ENCODE measurements at places on chromosomes 12 and 14.

DNA sequence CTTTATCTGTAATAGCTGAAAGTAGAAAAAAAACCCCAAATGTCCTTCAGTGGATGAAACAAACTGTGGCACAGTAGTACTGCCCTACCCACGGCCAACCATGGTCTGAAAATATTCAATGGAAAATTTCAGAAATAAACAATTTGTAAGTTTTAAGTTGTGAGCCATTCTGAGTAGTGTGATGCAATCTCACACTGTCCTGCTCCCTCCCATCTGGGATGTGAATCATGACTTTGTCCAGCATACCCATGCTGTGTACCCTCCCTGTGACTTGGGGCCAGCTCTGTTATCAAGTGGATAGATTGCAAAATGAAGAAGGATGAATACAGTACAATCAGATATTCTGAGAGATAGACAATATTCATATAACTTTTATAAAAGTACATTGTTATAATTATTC is 106.2 kb downstream of the SMOC1 start:
- DNase-seq = no peak

GRCh38 chr14:99579120-99579836 is 24.7 kb downstream of the CCDC85C start:
- no peak for DNase-seq

- DNase-seq = no peak
Observed at GRCh38 chr12:49588721-49589516, 16.5 kb downstream of the FAM186B start.

DNA sequence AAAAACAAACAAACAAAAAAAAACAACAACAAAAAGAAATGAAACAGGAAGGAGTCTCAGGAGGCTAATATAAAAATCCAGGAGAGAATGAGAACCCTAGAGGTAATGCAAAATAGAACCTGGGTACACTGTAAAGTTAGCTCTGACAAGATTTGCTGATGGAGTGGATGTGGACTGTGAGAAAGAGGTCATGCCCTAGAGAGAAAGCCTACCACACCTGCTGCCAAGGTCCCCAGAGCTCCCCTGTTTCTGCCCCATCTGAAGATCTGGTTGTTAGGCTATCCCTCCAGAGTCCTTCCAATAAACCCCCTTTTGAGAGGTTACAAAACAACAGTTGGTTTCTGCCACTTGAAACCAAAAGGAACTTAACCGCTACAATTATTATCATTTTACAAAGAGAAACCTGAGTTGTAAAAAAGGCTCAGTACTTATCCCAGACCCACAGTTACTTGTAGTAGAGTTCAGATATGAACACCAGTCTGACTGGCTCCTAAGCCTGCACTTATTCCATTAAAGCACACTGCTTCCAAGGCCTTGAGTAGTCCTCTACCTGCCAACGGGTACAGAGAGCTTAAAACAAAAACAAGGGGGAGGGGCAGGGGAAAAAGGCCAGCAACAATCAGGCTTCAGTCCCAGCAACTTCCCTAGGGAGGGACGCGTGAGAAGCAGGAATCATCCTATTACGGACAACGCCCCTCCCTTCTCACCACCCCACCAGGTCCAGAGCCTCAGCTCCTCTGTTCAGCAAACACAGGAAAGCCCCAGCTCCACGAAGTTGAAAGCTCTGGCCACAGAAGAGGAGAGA is 27.7 kb downstream of the PPP1R13B start:
- no peak for DNase-seq

DNA sequence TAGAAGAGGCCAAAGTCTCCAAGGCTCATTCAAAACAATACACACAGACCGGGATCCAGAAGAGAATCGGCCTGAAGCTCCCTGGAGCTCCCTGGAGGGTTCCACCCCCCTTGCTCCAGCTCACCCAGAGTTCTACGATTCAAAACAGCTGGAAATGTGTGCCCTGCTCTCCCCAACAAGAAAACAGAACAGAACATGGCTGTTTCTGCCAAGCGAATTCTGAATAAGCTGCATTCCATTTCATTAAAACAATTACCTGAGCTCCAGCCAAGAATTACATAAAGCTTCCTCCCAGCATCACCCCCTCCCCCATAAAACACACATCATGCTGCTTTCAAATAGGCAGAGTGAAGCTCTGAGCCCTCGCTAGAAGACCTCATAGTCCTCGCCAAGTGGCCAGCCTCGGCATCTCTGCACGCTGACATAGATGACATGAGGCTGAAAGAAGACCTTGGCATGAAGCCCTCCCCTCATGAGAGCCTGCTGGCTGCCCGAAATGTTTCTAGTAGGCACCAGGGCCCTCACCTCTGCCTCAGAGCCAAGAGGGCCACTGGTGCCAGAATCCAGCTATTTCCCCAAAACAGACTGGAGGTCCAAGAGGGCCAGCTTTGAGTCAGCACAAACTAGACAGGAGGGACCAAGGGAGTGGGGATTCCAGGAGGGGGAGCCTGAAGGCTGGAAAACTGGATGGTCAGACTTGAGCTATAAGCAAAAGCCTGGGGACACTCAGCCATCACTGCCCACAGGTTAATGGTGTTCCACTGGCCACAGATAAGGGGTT is 8.3 kb downstream of the PXN start:
- DNase-seq = peak; percentile 65

DNA sequence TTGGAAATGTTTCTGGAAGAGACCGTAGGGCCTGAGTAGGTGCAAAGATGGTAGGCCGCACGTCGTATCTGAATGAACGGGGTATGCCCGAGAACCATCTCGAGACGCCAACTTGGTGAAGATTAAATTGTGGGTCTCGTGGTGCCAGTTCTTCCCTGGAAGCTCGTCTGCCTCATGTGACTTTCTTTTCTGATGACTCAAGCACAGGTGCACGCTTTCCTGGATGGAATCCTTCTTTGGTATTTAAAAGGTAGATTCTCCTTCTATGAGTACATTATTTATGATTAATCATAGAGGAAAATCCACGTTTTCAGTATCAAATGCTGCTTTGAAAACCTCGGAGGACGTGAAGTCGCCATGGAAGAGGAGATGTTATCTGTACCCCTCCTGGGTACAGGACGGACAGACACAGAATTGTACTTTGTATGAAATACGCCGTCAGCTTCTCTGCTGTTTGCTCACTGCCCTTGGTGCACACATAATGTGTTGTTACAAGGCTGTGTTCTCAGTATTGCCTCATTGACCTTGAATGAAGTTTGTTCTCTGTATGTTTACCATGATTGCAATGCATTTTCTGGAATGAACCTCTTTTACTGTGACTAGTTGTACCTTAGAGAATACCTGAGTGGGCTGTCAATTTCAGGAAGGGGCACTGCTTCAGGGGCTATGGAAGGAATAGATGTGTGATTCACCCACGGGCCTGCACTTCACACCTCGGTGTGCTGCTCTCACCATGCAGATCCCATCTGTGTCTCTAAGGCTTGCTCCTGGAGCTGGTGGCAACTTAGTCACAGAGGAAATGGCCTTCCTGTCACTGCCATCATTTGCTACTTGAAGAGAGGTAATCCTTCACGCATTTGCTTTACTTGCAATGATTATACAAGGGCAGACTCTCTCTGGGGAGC is 137.3 kb upstream of the RTL1 start:
- no peak for DNase-seq

- DNase-seq = no peak
Observed at GRCh38 chr12:13375583-13376345, 179.2 kb downstream of the EMP1 start.

- DNase-seq = no peak
Observed at GRCh38 chr12:46360908-46361666, 11.5 kb downstream of the SLC38A2 start.

DNA sequence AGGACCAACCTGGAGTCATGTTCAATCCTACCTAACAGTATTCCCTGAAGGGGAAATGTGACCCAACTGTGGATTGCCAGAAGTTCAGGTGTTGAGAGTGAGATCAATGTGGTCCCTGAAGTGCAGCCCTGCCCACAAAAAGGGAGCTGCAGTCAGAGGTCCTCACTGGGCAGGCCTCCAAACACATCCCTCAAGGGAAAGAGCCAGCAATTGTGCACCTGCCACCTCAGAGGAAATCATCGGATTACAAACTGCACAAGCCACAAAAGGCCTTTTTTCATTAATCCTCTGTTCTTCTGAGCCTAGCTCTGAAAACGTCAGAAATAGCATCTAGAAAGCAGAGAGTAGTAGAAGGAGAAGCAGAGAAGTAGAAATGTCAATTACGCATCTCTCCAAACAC is 10.8 kb upstream of the MDM1 start:
- DNase-seq = no peak

GRCh38 chr12:115060477-115061168 is 376.6 kb upstream of the TBX3 start:
- no peak for DNase-seq

DNA sequence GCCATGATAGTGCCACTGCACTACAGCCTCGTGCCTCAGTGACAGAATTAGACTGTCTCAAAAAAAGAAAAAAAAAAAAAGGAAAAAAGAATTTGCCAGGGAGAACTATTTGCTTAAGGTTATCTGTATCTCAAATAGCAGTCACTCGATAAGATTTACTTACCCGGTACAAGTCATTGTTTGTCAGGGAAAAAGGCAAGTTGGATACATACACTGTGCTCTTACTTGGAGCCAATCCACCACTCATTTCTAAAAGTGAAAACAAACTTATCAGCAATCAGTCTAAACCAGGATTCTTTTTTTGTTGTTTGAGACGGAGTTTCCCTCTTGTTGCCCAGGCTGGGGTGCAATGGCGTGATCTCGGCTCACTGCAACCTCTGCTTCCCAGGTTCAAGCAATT is 2.0 kb downstream of the ZCRB1 start:
- DNase-seq = no peak

GRCh38 chr12:62301080-62301798 is 41.0 kb downstream of the USP15 start:
- DNase-seq = no peak

- DNase-seq = no peak
Observed at GRCh38 chr12:113893221-113893620, 72.9 kb downstream of the RBM19 start.

GRCh38 chr12:22329621-22330020 is 4.9 kb downstream of the ST8SIA1 start:
- DNase-seq = no peak

- no peak for DNase-seq
Observed at GRCh38 chr14:64200170-64200569, 94.0 kb downstream of the ESR2 start.

- no peak for DNase-seq
Observed at GRCh38 chr12:123840765-123841425, 78.8 kb downstream of the DNAH10 start.

DNA sequence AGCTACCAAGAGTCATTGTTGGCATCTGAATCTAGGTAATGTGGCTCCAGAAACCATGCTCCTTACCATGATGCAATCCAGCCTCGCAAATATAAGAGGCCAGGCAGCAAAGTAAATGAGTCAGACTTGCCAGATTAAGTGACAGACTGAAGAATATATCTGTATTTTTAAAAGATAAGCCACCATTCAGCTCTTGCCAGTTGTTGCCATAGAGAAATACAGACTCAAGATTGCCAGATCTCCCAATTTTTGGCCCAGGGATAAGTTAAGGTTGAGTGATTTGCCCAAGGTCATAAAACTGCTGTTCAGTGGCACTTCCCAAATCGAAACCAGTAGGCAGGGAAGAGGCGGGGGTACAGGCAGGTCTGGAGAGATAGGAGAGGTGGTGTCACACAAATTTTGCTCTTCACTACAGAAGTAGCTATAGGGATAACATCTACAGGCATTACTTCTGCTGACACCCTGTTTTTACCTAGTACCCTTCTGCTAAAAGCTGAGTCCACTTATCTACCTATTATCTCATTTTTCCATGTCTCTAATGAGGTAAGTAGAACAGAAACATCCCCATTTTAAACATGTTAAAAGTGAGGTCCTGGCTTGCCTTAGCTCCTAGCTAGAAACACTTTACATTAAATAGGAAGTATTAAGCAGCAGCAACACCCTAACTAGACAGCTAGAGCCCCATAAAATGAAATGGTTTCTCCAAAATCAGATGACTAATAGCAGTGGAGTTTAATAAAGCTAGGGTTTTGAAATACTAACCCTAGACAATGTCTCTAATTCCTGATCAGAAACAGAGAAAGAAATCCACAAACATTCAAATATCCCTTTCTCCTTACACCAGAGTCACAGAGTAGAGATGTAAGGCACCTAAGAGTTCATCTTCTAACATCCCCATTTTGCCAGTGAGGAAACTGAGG is 19.5 kb downstream of the DCAF5 start:
- peak; percentile 29 for DNase-seq

GRCh38 chr12:102965281-102966155 is 8.0 kb downstream of the ASCL1 start:
- no peak for DNase-seq

GRCh38 chr12:51972422-51972812 is 20.9 kb downstream of the ACVR1B start:
- no peak for DNase-seq

DNA sequence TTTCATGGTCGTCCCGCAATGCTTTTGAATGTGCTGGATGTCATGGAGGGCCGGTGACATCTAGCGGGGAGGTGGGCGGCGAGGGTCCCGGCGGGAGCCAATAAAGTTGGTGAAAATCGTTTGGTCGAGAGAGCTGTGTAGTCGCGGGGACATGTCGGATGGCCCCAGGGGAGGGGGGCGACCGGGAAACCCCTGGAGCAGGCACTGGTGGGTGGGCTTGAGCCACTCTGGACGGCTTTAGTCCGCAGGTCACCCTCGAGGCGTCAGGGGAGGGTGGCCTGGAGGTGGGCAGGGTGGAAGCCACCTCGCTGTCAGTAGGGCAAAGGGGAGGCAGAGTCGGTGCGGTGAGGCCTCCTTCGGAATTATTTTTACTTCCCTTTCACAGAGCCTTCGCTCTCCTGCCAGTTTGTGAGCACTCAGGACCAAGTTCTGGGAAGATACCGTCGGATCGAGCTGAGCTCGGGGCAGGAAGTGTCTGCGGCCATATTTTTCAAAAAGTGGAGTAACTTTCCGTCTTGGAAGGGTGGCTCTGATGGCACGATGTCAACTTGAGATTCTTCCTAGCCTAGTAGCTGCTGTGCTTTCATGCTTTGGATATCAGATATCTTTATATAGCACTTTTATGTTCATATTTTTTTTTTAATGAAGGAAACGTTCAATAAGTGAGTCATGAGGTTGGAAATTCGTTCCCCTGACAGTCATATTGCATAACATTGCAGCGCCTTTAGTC is 28.2 kb downstream of the WBP11 start:
- DNase-seq = no peak

- no peak for DNase-seq
Observed at GRCh38 chr12:75271576-75271975, 58.5 kb downstream of the CAPS2 start.

Data from AG04449 (cell line).